ENCODE measurements at places on chromosomes 3 and 15. TPM values are rescaled to one million over a fixed set of nuclear protein-coding genes. Genes with fewer than 3 reads are reported as not detected.

- H3K4me3 ChIP-seq: no peak overlapping the region
- H3K4me1 ChIP-seq: peaks cover 45% of the 10 kb centered on the region
- no peak for DNase-seq
- no peaks in the 10 kb centered on the region for H3K27me3 ChIP-seq
- H3K36me3 ChIP-seq: peaks cover 70% of the 10 kb centered on the region
Observed at GRCh38 chr3:136931606-136932005, 26.2 kb upstream of the IL20RB start.

DNA sequence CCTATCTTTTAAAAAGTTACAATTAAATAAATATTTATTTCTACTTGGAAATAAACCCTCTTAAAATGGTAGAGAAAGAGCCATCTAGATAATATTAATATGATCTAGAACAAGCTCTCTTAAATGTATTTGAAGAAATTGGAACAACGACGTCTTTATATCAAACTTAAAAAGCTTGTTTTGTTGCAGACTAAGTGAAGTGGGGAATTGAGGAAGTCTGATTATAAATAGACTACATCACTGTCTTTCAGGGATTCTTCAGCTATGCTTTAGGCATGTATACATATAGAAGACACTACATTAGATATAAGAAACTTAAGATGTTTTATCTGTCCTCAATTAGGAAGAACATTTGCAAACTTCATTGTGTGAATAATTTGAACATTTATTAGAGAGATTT is 1.8 kb downstream of the BCHE start:
- no peak for DNase-seq
- H3K27me3 ChIP-seq: no peaks in the 10 kb centered on the region
- no peak overlapping the region for H3K27ac ChIP-seq
- H3K36me3 ChIP-seq: no peaks in the 10 kb centered on the region
- H3K4me3 ChIP-seq: no peak overlapping the region

- peaks cover 46% of the 10 kb centered on the region for H3K36me3 ChIP-seq
- DNase-seq: no peak
- H3K4me3 ChIP-seq: no peak overlapping the region
- no peaks in the 10 kb centered on the region for H3K27me3 ChIP-seq
Observed at GRCh38 chr3:47041114-47041513, 61.6 kb downstream of the NBEAL2 start.

GRCh38 chr3:143183665-143183964 is 64.0 kb downstream of the CHST2 start:
- no peak for DNase-seq
- H3K27ac ChIP-seq: no peak overlapping the region

- no peaks in the 10 kb centered on the region for H3K36me3 ChIP-seq
- no peaks in the 10 kb centered on the region for H3K27me3 ChIP-seq
- no peak overlapping the region for H3K27ac ChIP-seq
- H3K4me1 ChIP-seq: no peaks in the 10 kb centered on the region
Observed at GRCh38 chr15:28901987-28902745, 16.4 kb downstream of the APBA2 start.

- peak overlapping the region; percentile 92 for H3K27ac ChIP-seq
- H3K4me3 ChIP-seq: no peak overlapping the region
- H3K4me1 ChIP-seq: peaks cover 39% of the 10 kb centered on the region
Observed at GRCh38 chr3:141553055-141553454, 66.2 kb downstream of the RASA2 start.

DNA sequence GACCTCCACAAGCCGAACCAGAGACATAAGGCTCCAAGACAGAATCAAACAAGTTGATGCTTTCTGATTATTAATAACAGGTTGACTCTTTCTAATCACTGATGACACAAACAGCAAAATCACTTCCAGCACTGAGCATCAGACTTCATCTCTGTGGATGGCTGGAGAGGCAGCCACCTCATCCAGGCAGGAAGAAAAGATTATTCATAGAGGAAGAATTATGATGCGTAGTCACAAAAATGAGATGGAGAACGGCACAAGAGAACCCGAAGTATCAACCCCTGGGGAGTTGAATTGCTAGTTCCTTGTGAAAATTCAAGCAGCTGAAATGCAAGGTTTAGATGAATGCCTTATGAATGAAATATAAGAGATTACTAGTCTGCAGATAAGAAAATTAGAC is 49.9 kb upstream of the LMCD1 start:
- DNase-seq: no peak
- H3K36me3 ChIP-seq: no peaks in the 10 kb centered on the region
- peaks cover 3% of the 10 kb centered on the region for H3K27me3 ChIP-seq
- no peaks in the 10 kb centered on the region for H3K4me1 ChIP-seq
- no peak overlapping the region for H3K27ac ChIP-seq

DNA sequence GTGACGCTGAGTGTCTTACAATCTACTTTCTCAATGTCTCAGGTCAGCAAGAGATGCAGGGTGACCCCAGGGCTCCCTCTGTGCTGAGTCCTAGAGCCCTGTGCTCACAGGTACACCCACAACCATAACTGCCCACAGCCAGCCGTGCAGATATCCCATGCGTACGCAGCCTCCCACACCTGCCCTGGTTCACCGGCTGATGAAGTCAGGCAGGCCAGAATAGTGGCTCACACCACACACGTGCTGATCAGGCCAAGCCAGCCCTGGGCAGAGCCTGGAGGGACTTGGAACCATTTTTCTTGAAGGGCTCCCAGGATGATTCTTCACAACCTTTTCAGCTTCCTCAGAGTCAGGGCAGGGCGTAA is 63.6 kb upstream of the RPL32 start:
- no peaks in the 10 kb centered on the region for H3K27me3 ChIP-seq
- no peak for DNase-seq
- H3K27ac ChIP-seq: no peak overlapping the region
- no peaks in the 10 kb centered on the region for H3K4me1 ChIP-seq
- no peak overlapping the region for H3K4me3 ChIP-seq

DNA sequence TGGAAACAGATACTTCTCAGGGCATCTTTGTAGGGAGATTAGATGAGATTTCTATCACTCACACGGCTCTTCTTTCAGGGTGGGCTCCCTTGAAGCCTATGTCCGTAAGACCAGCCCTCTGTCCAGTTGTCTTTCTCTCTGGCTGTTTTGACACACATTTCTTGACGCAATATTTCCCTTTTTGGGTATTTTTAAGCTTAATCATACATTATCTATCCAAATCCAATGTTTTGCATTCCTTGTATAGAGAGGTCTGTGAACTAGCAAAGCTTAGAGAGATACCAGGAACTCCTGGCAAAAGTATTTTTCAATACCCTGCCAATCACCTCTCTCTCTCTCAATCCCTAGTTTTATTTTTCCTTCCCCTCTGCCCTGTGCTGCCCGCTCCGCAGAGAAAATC is 79.3 kb downstream of the EOMES start:
- H3K36me3 ChIP-seq: no peaks in the 10 kb centered on the region
- no peak for DNase-seq
- H3K4me3 ChIP-seq: no peak overlapping the region
- no peaks in the 10 kb centered on the region for H3K27me3 ChIP-seq
- H3K27ac ChIP-seq: no peak overlapping the region
- peaks cover 14% of the 10 kb centered on the region for H3K4me1 ChIP-seq

DNA sequence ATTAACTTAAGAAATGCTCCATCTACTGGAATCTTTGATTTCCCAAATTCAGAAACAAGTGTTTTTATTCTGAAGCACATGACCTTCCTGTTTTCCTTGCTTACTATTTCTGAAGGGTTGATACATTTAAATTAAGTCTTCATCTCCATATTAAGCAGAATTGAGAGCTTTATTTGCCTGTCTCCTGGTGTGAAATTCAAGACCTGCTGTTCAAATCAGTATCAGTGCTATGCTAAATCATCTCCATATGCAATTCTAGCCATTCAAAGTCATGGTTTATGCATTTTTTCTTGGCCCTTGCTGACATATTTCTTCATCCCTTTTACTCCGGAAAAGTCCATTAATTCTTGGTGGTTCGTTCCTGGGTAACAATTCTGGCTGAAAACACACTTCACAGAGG is 195.4 kb downstream of the ATP8B4 start:
- peaks cover 36% of the 10 kb centered on the region for H3K36me3 ChIP-seq
- H3K27ac ChIP-seq: no peak overlapping the region
- H3K4me3 ChIP-seq: no peak overlapping the region
- H3K4me1 ChIP-seq: no peaks in the 10 kb centered on the region
- DNase-seq: no peak

DNA sequence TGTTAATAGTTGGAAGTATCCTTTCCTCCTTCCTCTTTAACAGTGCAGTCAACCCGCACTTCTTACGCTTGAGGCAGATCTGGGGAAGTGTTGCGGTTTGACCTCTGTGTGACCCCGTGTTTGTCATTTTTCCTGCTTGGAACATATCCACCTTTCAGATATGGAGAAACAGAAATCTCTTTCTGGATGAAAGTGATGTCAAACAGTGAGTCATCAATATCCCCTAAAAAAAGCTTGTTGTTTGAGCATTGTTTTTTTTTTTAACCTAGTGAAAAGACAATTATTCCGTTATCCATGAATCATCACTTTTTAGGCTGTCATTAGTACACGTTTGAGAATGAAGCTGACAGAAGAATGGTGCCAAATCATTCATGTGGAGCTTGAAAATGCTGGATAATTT is 293.7 kb downstream of the ARPP21 start:
- H3K36me3 ChIP-seq: no peaks in the 10 kb centered on the region
- H3K27ac ChIP-seq: no peak overlapping the region
- H3K4me3 ChIP-seq: no peak overlapping the region
- no peaks in the 10 kb centered on the region for H3K4me1 ChIP-seq
- H3K27me3 ChIP-seq: no peaks in the 10 kb centered on the region
- DNase-seq: no peak

- no peak overlapping the region for H3K4me3 ChIP-seq
- H3K4me1 ChIP-seq: peaks cover 2% of the 10 kb centered on the region
- no peak overlapping the region for H3K27ac ChIP-seq
- DNase-seq: no peak
- H3K27me3 ChIP-seq: no peaks in the 10 kb centered on the region
- no peaks in the 10 kb centered on the region for H3K36me3 ChIP-seq
Observed at GRCh38 chr15:43899928-43900327, 73.1 kb downstream of the WDR76 start.

GRCh38 chr15:43134157-43134635 is 810 bp downstream of the TMEM62 start:
- H3K27ac ChIP-seq: peak overlapping the region; percentile 73

GRCh38 chr3:169998668-169999131 is 32.1 kb downstream of the SEC62 start:
- H3K4me1 ChIP-seq: peaks cover 26% of the 10 kb centered on the region
- peaks cover 24% of the 10 kb centered on the region for H3K36me3 ChIP-seq
- no peaks in the 10 kb centered on the region for H3K27me3 ChIP-seq
- DNase-seq: no peak
- H3K4me3 ChIP-seq: no peak overlapping the region

- H3K36me3 ChIP-seq: no peaks in the 10 kb centered on the region
- DNase-seq: no peak
- no peaks in the 10 kb centered on the region for H3K27me3 ChIP-seq
- no peaks in the 10 kb centered on the region for H3K4me1 ChIP-seq
- no peak overlapping the region for H3K27ac ChIP-seq
Observed at GRCh38 chr3:65854606-65855304, 184.0 kb downstream of the MAGI1 start.

DNA sequence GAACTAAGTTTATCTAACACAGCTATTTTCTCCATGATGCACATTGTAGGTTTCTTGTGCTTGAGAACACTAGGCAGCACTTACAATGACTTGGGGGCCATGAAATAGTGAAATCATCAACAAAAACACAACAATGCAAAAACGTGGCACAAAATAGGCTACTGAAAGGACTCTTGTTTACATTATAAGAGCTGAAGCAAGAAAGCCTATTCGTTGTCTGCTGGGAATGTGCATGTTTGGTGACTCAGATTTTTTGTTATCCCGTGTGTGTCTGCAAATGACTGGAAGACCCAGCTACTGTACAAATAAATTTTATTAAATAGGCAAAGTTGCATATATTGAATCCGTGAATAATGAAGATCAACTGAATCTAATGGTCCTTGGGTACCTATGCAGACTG is 85.0 kb downstream of the TCF12 start:
- peaks cover 6% of the 10 kb centered on the region for H3K4me1 ChIP-seq
- H3K27ac ChIP-seq: no peak overlapping the region
- no peaks in the 10 kb centered on the region for H3K27me3 ChIP-seq
- no peak overlapping the region for H3K4me3 ChIP-seq
- no peak for DNase-seq

- no peak overlapping the region for H3K4me3 ChIP-seq
- H3K4me1 ChIP-seq: peaks cover 5% of the 10 kb centered on the region
- no peak for DNase-seq
- peaks cover 30% of the 10 kb centered on the region for H3K27me3 ChIP-seq
- no peak overlapping the region for H3K27ac ChIP-seq
Observed at GRCh38 chr3:128427872-128428822, 38.5 kb downstream of the DNAJB8 start.

DNA sequence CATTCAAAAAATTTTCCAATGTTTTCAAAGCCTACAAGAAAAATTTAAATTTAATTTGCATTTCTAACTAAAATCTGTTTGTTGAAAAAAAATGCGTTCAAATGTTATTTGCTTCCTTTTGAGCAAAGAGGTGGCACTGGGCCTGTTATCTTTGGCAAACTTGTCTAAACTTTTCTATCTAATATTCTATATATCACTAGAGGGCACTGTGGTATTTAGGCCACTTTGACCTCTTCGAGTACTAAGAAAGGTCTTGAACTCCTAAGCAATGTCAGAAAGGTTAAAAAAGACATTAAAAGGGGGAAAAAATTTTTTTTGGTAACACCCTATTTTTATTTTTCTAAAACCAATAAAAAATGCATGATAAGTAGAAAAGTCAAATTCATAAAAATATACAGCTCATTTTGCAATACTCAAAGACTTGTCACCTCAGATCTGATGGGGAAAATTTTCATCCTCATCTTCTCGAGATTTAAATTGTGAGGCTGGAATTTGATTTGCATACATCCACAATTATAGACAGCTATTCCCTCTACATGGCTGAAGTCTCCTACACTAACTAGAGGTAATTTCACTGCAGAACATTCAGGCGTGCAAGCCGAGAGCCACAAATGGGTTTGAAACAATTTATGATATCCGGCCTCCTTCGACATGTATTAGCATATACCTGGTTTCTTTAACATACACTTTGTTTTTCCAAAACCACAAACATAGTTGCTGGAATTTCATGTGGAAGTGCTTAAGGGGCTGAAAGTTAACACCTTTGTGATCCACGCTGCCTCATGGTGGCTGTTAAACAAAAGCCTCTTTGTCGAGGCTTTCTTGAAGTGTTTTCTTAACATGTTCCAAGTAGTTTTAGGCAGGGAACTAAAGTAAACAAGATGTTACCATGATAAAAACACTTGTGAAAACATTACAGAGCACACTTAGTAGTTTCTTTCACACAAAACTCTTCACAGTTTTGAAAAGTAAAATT is 576.4 kb downstream of the FOXP1 start:
- peaks cover 57% of the 10 kb centered on the region for H3K4me1 ChIP-seq
- peaks cover 15% of the 10 kb centered on the region for H3K36me3 ChIP-seq
- no peaks in the 10 kb centered on the region for H3K27me3 ChIP-seq
- no peak for DNase-seq
- H3K27ac ChIP-seq: no peak overlapping the region

SI gene
- not detected for total RNA-seq

MRAS gene
- not detected for total RNA-seq

GOLGA8Q gene
- total RNA-seq: 2.4 TPM

SOX14 gene
- not detected for total RNA-seq

KCNH8 gene
- total RNA-seq: not detected

SLC22A14 gene
- total RNA-seq: not detected

GOLIM4 gene
- 1.9 TPM for total RNA-seq

SPINK8 gene
- total RNA-seq: not detected

DAZL gene
- total RNA-seq: not detected
